Left ventricle myocardium inferior (tissue), 1 donor: ENCODE measurements at places on chromosomes 11 and 22. TPM values are rescaled to one million over a fixed set of nuclear protein-coding genes. Genes with fewer than 3 reads are reported as not detected.

DNA sequence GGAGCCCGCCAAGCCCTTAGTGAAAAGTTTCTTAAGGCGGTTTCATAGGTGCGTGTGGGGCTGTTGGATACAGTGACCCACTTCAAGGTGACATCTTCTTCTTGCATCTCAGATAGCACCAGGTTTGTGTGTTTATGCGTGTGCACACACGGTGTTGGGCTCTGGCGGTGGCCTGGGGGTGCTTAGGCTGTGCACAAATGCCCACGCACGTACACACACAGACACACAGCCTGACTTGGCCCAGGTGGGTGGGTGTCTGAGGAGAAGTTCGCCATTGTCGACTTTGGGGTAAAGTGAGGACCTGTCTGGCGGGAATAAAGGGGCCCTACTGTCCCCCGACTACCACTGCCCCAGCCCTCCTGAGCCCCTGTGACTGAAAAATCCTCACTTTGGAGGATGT, 103.8 kb downstream of the KCNQ1 start:
- DNase-seq: no peak

The NCAPH2 gene
- 27.7 TPM for total RNA-seq

DNA sequence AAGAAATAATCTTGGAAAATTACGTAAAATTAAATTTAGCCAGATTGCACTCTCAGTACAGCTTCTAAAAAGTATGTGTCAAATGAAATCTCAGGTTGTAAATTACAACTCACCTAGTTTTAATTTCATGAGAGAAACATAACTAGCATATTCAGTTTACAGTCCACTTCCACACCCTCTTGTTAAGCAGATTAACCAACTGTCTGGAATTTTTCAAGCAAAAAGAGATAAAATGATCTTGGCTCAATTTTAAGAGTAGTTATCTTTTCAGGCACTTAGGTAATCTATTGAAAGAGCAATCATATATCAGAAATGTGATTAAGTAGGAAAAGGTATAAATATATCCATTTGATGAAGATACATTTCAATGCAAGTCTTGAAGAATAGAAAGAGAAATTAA, 928.4 kb upstream of the CCDC90B start:
- DNase-seq: no peak

The TNNT3 gene
- total RNA-seq: 30.7 TPM

The PDGFD gene
- total RNA-seq: 10.9 TPM

The PDE2A gene
- total RNA-seq: 19.6 TPM

The PATE4 gene
- not detected for total RNA-seq

The ZP1 gene
- not detected for total RNA-seq

- no peak for DNase-seq
Observed at GRCh38 chr11:2194877-2195755, 23.5 kb upstream of the TH start.

The EMSY gene
- 18.7 TPM for total RNA-seq

DNA sequence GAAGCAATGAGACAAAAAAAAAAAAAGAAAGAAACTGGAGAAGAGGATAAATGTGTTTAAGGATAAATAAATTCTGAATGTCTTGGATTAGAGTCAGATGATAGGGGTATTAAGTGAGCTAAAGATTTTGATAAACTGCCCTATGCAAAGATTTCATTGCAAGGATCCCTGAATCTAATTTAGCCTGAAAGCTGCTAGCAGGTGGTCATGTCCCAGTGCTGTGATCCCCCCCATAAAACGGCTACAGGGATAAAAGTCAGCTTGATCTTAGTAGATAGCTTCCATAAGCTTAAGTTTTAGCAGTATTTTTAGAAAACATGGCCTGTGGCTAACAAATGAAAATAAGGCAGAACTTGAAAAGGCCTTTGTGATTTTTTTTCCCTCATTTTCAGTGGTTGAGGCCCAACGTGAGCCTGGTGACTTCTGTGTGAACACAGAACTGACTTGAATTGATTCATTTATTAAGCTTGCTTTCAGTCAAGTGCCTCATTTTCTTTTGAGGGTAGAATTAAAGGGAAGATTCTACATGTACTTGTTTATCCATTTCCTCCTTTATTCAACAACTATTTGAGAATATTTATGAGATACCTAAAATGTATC, 44.5 kb downstream of the CD44 start:
- no peak for DNase-seq

DNA sequence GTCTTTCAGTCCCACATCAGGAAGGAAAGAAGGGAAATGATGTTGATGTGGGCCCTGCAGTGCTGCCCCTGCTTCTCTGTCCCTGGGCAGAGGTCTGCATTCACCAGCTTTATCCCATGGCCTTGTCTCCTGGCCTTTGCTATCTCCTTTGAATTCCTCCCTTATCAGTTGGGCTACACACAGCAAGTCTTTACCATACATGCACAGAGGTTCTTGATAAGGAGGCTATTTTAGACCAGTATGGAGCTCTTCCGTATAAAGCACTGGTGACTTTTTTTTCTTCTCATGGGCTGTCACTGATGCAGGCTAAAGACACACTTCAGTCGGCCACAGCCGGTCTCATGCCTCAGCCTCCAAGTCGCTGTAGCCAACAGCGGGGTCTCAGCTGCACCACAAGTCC, 20.2 kb downstream of the MYO18B start:
- no peak for DNase-seq

- DNase-seq: no peak
Observed at GRCh38 chr11:57294225-57295131, 30.3 kb downstream of the TNKS1BP1 start.

- no peak for DNase-seq
Observed at GRCh38 chr11:19848219-19848618, 135.6 kb downstream of the NAV2 start.

DNA sequence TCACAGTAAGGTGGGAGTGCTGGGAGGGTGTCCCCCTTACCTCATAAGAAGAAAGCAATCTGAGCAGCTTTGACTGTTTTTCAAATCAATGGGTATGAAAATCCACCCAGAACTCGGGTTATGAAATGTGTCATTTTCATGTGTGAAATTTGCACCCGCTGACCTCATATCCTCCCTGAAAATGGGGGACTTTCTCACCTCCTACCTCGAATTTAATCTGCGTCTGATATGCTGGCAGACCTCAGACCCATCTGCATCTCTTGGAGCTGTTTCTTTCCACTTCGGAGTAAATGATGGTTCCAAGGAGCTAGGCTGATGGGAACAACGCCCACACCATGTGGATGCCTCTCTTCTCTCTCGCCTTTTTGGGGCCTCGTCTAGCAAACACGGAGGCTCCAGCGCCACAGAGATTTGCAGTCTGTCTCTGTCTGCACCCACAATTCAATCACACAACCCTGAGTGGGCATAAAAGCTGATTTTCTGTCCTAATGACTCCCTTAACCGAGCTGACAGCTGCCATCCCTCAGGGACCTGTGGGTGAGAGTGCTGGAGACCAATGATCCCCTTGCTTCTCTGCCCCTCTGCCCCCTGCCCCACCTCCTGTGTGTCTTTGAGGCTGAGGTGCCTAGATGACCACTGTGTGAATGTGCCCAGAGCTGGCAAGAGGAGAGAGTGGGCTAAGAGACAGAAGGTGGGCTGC, 71.0 kb downstream of the TRIM29 start:
- no peak for DNase-seq

The IRF7 gene
- total RNA-seq: 10.3 TPM

DNA sequence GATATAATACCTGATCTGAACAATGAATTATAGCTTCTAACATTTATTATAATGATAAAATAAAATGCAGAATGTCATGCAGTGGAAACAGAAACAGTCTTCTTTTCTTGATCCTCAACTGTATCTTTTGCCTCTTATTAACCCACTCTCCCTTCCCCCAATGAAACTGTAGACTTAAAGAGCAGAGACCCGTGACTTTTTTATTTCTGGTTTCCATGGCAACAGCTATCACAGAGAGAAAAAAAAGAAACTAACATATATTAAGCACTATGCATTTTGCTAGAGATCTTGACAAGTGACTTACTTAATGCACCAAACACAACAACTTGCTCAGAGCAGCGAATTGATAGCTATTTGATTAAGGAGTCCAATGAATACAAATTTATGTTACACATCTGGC, 69.3 kb downstream of the RAB38 start:
- DNase-seq: no peak

The HOATZ gene
- not detected for total RNA-seq

DNA sequence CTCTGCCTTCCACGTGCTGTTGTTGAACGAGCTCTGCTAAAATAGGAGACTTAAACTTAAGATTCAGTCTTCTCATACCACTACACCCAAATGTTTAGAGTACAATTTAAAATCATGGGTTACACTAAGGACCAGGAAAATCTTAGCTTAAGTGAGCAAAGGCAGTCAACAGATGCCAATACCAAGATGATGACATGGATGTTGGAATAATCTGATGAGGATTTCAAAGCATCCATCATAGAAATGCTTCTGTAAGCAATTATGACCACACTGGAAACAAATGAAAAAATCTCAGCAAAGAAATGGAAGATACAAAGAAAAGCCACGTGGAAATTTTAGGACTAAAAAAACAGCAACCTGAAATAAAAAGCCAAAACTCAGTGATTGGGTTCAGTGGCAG, 109.8 kb downstream of the ATXN10 start:
- DNase-seq: no peak

The FOLH1 gene
- not detected for total RNA-seq

DNA sequence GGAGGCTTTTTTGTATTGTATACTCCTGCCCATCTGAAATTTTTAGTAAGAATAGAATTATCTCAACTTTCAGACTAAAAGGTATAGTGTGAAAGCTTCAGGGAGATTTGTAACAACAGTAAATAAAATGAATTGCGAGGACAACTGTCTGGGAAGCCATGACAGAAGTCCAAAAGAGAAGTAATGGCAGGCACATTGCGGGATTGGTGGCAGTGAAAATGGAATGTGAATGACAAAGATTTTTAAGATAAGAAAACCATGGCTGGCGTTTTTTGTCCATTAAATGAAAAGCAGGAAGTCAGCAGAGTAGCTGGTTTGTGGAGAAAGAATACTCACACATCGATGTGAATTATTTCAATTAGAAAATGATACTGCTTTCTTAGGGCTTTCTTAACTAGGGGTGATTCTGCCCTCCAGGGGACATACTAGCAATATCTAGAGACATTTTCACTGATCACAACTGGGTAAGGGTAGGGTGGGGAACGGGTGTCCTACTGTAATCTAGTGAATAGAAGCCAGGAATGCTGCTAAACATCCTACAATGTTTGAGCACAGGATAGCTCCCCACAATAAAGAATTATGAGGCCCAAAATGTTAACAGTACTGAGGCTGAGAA, 1.6 kb downstream of the NPAT start:
- no peak for DNase-seq

The GLYATL1B gene
- total RNA-seq: not detected

The MUC5AC gene
- total RNA-seq: not detected

The SMTNL1 gene
- total RNA-seq: not detected

DNA sequence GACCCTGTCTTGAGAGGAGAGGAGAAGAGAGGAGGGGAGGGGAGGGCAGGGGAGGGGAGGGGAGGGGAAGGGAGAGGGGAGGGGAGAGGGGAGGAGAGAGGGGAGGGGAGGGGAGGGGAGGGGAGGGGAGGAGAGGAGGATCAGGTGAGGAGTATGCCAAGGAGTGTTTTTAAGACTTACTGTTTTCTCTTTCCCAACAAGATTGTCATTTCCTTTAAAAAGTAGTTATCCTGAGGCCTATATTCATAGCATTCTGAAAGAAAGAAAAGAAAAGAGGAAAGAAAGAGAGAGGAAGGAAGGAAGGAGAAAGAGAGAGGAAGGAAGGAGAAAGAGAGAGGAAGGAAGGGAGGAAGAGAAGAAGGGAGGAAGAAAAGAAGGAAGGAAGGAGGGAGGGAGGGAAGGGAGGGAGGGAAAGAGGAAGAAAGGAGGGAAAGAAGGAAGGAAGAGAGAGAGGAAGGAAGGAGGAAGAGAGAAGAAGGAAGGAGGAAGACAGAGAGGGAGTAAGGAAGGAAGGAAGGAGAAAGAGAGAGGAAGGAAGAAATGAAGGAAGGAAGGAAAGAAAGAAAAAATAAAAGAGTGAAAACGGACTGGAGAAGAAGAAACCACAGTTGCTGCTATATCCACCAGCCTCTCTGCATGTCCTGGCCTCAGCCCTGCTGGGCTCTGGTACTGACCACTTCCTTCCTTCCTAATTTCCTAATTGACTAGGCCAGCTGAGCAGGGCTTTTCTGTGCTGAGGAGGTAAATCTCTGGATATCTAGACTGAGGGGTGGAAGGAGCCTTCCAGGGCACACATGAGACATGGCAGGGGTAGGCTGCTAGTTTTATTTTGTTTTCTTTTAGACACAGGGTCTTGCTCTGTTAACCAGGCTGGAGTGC, 1.1 kb upstream of the SAA1 start:
- DNase-seq: no peak

The PPP6R3 gene
- 78.8 TPM for total RNA-seq

- no peak for DNase-seq
Observed at GRCh38 chr22:49536571-49537131, 291.0 kb downstream of the BRD1 start.

GRCh38 chr22:28310299-28310698, 369.3 kb downstream of the TTC28 start:
- no peak for DNase-seq

The CBL gene
- total RNA-seq: 7.0 TPM

The NUMA1 gene
- total RNA-seq: 82.5 TPM

DNA sequence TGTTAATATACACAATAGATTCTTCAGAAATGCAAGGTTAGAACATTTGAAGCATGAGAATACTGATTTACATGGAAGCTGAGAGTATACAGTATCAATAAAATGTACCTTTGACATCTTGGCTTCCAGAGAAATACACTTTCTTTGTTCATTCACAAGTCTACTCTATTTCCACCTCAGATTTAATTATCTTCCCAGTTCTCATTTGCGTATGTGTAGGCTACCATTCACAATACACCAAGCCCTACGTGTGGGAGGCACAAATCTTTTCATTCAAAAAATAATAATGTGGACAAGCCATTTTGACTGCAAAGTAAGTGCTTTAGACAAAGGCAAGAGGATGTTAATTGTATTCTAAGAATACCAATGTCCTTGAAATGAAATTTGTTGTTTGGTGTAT, 132.7 kb upstream of the MTMR2 start:
- DNase-seq: no peak

The SYCE3 gene
- not detected for total RNA-seq

- no peak for DNase-seq
Observed at GRCh38 chr11:10483174-10483573, 28.1 kb downstream of the AMPD3 start.

The DCDC1 gene
- not detected for total RNA-seq

The MMP11 gene
- 16.9 TPM for total RNA-seq

The ANGPTL5 gene
- total RNA-seq: 1.3 TPM

DNA sequence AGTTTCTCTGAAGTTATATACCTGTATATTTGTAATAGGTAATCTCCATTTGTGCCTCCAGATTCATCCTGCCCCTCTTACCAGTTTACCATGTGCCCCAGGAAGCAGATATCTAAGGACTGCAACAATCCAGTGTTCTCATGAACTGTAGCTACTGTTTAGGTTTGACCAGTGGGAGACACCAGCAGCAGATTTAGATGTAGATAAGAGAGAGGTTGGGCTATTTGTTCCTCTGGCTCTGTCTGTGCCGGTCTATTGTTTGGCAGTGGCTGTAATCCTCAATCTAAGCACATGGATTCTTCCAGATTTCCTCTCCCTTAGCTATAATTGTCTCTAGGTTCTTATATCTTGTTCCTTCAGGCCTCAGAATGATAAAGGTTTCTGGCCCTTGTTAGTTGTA, 88.4 kb downstream of the ANO3 start:
- DNase-seq: no peak
